ENCODE measurements at places on chromosomes 3 and 15.

- DNase-seq: no peak
Measured at GRCh38 chr15:26075770-26076169, 212.6 kb upstream of the ATP10A start.

DNA sequence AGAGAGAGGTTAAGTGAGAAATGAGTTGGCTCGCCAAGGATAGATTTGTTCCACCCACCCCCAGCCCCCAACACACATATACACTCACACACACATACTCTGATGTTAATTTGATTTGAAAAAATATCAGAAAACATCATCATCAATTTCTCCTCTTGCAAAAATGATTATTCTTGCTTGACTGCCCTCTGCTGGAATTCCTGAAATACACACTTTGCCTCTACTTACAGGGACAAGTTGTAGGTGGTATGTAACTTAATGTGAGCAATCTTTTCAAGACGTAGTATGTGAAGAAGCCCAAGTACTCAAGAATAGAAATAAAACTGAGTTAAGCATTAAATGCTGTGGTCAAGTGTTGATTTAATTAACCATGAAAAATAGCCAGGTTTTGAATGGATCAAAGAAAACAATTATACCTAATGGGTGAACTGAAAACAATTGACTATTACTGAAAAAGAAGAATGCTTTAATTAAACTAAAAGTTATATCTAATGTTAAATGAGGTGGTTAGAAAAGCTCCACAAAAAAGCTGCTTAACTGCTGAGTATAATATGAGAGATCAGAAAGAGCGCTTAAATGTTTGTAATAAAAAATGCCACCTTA lies 46.6 kb upstream of the MDFIC2 start:
- DNase-seq: peak; percentile 3

DNA sequence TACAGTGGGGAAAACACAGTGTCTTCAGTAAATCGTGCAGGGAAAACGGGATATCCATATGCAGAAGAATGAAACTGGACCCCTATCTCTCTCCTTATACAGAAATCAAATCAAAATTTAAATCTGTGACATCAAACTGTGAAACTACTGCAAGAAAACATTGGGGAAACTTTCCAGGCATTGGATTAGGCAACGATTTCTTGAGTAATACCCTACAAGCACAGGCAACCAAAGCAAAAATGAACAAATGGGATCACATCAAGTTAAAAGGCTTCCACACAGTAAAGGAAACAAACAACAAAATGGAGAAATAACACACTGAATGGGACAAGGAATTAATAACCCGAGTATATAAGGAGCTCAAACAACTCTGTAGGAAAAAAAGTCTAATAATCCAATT lies 165.3 kb downstream of the PLCL2 start:
- no peak for DNase-seq

GRCh38 chr3:132817646-132818177 lies 95.5 kb upstream of the NPHP3 start:
- DNase-seq: no peak

- DNase-seq: no peak
Measured at GRCh38 chr3:567488-568185, 371.1 kb downstream of the CHL1 start.

DNA sequence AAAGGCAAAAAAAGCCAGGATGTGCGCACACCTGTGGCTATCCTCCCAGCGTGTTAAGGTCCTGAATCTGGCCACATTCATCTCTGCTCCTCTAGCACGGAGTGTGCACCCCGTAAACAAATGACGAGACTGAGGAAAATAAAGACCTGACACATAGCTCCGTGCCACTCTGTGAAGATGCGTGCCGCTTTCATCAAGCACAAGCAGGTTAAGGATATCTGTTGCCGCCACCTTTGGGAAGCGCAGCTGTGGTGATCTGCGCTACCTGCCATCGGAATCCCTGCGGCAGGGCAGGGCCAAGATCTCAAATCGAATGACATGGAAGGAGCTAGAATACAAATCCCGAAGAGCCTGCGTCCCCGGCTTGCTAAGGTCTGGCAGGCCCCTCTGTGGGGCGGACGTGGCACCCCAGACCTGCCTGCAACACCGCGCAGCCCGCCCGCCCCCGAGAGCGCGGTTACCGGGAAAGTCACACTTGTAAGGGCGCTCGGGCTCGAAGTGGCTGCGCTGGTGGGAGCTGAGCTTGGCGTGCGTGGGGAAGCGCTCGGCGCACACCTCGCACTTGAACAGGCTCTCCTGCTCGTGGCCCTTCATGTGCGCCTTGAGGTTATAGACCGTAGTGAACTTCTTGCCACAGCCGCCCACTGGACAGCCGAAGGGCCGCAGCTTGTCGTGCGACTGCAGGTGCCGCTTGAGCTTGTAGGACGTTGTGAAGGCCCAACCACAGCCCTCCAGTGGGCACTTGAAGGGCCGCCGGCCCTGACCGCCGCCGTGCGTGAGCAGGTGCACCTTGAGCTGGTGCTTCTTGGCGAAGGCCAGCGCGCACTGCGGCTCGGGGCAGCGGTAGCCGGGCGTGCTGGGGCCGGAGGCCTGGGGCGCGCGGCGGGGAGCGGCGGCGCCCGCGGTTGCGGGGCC lies 936 bp downstream of the ZXDC start:
- DNase-seq: no peak

DNA sequence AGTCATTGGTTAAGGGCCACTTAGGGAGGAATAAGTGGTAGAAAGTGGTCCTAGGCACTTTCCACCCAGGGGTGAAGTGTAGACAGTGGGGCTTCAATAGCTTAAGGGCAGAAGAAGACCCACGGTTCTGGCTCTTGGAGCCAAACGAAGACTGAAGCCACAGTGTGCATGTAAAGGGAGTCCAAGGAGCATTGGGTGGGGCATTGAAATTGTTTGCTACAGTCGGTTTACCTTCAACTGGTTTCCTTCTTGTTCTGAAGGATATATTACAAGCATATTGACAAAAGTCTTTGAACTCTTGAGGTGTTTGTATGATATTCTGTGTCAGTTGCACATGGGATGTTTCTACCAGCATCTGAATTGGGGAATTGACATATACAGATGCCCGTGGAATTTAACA lies 166.5 kb upstream of the CTDSPL start:
- no peak for DNase-seq

DNA sequence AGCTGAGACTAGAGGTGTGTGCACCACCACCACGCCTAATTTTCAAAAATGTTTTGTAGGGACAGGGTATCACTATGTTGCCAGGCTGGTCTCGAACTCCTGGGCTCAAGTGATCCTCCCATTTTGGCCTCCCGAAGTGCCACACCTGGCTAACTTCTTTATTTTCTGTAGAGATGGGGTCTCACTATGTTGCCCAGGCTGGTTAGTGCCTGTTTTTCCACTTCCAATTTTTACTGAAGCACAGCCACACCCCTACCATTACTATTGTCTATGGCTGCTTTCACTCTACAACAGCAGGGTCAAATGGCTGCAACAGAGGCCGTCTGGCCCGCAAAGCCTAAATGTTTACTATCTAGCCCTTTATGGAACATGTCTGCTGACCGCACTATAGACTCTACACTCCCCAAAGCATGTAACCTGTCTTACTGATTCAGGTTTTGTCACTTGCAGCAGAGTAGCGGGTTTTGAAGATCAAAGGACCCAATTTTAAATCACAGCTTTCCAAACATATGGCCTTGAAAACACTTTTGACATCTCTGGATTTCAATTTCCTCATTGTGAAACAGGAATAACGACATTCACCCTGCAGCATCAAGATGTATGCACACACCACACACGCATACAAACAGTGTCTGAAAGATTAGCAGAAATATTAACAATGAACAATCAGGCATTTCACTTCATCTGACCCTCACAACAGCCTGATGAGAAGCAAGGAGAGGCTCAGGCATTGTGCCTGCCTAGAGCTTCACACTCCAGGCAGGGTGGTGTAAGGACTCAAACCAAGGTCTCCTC lies 46.1 kb downstream of the SCAP start:
- no peak for DNase-seq

DNA sequence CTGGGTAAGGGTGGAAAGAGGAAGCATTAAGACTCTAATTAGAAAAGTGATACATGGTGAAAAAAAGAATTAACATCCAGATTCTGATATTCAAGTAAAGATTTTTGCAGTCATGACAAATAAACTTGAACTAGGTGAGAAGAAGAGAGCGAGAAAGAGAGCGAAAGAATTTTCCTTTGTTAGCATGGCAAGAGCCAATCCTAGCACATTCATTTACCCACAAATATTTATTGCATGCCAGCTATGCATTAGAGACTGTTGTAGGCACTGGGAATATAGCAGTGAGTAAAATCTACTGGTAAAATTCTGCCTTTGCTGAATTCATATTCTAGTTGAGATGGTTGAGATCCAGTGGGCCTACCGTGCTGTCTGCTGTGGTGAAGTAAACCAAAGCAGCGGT lies 177.9 kb upstream of the DPH6 start:
- no peak for DNase-seq

- no peak for DNase-seq
Measured at GRCh38 chr15:49832511-49832910, 211.7 kb downstream of the DTWD1 start.

DNA sequence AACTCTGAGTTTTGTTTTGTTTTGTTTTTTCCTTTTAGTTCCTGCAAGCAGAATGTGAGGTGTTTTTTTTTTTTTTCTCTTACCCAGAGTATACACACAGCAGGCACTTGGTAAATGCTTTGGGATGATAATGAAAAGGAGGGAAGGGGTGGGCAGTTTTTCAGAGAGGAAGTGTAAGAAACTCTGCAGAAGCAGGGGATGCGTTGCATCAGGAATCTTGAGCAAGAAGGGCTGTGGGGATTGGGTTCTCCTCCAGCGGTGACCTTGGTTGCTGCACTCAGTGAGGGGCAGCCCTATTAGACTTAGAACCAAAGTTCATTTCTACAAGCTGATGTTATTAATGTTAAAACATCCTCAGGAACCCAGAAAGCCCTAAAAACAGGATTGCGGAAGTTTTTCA lies 32.2 kb upstream of the TMEM158 start:
- DNase-seq: no peak

- no peak for DNase-seq
Measured at GRCh38 chr3:156533205-156533604, 21.7 kb downstream of the SSR3 start.

DNA sequence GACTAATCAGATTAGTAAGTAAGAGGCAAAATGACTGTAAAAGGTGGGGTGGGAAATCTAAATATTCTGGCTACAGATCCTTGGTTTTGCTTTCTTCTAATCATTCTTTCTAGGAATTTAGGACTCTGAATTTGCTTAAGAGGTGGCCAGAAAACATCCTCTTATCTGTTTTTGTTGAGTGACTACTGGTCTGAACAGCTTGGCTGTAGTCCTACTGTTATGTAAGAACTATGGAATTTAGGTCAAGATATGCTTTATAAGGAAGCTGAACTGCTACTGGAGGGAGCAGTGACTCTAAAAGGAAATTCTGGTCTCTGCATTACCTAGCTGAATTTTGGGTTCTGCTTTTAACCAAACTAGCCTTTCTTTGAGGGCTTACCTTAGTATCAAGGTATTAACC lies 33.5 kb upstream of the CSPG5 start:
- peak; percentile 60 for DNase-seq

DNA sequence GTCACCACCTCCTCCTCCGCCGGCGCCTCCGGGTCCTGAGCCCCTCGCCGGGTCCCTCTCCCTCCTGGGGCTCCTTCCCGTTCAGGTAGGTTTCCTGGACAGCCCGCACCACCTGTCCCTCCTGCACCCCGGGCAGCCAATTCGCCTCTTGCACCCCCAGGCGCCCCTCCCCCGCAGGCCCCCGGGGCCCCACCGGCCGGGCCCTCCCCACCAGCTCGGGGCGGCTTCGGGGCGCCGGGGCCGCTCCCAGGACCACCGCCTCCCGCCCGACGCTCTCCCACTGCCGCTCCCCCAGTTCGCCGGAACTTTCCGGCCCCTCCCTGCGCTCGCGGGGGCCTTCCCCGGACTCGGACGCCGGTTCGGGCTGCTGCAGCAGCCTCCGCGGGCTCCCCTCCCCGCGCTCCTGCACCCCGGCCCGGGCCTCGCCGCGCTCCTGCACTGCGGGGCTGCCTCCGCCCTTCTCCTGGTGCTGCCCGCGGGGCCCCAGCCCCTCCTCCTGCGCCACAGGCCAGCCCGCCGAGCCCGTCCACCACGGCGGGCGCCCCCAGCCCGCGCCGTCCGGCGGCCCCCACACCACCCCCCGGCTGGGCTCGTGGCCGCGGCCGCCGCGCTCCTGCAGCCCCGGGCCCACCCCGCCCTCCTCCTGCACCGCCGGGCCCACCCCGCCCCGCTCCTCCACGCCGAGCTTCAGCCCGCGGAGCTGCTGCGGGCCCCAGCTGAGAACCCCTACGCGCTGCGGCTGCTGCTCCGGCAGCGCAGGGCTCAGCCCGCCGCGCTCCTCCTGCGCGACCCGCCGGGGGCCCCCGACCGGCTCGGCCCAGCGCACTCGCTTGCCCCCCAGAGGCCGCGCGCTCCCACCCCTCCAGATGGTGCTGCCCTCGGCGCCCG lies 587 bp upstream of the TNK2 start:
- no peak for DNase-seq

DNA sequence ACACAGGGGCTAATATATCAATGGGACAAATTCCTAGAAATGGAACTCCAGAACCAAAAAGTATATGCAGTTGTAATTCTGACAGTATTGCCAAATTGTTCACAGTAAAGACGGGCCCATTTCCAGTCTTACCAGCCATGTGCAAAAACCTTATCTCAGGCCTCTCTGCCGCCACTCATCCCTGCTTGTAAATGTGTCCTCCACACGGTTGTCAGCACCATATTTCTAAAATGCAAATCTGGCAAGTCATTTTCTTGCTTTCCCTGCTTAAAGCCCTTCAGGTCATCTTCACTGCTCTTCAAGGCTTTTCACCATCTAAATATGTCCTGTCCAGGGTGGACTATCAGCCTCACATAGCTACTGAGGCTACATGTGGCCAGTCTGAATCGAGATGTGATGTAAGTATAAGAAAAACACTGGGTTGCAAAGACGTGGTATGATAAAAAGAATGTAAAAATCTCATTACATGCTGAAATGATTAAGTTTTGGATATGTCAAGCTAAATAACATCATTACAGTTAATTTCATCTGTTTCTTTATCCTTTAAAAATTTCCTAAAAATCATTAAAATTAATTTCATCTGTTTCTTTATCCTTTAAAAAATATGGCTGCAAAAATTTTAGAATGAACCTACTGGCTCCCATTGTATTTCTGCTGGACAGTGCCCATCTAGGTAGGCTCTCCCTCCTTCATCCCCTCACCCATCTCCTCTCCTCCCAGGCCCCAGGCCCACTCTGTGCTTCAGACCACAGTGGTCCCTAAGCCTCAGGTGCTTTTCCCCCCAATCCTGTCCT lies 980 bp downstream of the PARP9 start:
- DNase-seq: no peak

- DNase-seq: no peak
Measured at GRCh38 chr15:89019436-89019835, 68.8 kb upstream of the ABHD2 start.

GRCh38 chr3:29516164-29516563 lies 235.3 kb downstream of the RBMS3 start:
- DNase-seq: no peak

DNA sequence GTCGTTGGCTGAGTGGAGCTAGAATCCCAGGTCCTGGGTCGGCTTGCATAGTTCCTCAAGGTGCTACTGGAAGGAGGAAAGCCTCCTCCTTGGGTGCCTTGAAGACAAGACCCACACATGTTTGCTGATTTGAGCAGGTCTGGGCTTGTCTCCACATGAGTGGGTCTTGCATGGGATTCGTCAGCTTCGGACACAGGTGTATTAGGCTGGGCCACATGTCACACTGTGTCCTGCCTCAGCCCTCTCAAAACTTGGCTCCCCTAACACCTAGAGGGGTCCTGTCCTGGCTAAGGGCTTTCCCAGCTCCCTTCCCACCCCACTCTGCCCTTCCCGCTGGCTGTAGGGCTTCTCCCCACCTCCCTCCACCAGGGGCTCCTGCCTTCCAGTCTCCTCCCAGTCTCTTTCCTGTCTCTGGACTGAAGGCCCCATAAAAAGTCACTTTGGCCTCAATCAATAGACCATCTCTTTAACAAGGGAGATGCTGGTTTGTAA lies 73.0 kb upstream of the ADPGK start:
- DNase-seq: no peak
